ENCODE measurements at places on chromosomes 1 and 21. TPM values are rescaled to one million over a fixed set of nuclear protein-coding genes. Genes with fewer than 3 reads are reported as not detected.

The CFAP74 gene
- total RNA-seq, result not detected

The C1orf226 gene
- 2.9 TPM for total RNA-seq

DNA sequence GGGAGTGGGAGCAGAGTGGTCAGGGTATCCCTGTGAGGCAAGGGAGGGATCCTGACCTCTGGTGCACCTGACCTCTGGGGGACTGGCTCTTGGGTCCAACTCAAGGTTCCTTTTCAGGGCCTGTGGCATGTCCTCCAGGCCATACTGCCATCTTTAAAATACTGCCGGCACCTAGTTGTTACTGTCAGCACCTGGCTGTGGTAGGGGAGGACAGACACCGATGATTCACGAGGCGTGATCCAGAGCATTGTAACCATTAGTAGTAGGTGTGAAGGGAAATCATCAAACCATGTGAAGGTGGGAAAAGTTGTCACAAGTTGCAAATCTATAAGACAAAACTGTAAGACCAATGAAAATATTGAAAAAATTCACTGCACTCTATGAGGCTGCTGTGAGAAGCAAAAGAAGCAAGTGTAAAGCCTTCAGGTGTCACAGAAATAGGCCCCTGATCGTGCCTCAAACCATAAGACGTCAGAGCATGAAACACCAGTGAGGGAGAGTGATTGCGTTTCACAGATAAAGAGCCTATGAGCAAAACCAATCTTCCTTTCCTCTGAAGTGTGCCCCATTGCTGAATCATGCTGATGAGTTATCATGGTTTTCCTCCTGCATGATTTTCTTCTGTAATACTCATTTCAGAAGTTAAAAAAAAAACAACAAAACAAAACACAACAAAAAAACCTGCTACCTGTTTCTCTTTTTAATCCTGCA is 55.3 kb downstream of the CDC7 start:
- DNase-seq, result peak; percentile 51

DNA sequence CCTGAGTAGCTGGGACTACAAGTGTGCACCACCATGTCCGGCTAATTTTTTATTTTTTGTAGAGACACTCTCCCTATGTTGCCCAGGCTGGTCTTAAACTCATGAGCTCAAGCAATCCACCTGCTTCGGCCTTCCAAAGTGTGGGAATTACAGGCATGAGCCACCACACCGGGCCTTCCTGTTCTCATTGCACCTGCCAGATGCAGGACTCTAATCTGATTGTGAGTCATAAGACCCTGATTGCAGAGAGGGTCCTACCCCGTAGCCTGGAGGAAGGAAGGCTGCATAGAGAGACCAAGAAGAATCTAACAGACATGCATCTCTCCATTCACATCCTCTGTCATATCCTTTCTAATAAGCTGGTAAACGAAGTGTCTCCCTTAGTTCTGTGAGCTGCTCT is 19.5 kb upstream of the CGN start:
- DNase-seq, result no peak

DNA sequence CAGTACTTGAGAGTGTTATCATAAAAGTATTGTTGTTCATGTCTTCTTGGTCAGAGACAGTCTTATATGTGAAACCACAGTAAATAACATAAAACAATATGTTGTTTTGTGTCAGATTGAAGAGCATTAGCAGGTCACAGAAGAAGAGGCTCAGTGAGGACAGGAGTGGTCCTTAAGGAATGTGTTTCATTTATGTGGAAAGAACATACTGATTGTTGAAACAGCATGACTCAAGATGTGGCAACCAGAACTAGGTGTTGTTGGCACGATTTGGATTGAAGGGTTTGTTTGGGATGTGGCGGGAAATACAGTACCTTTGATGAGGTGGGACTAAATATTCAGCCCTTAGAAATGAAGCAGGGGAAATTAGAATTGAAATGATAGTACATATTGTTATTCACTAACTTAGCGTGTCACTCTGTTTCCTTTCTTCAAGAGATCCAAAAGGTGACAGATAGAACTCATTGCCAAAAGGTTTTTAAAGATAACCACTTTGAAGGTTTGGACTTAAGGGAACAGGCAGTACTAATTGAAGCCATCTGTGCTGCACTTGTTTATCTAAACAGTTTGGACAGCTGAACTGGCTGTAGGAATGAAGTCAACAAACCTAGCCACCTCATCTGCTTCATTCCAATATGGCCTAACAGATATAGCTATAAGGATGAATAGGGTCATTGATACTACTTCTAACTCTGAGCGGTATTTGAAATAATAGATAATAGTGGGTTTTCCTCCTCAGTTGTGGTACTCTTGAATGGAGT is 14.4 kb downstream of the RALGPS2 start:
- no peak for DNase-seq

DNA sequence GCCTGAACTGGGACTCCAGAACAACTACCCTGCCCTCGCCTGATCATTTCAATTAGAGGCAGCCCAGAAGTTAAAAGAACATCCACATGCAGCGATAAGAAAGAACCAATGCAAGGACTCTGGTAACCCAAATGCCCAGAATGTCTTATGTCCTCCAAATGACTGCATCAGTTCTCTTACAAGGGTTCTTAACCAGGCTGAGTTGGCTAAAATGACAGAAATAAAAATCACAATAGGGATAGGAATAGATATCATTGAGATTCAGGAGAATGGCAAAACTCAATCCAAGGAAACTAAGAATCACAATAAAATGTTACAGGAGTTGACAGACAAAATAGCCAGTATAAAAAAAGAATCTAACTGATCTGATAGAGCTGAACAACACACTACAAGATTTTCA is 80.1 kb upstream of the PTGFR start:
- no peak for DNase-seq

The ADORA1 gene
- 30.6 TPM for total RNA-seq

GRCh38 chr1:186829686-186830587 is 1.2 kb downstream of the PLA2G4A start:
- no peak for DNase-seq

DNA sequence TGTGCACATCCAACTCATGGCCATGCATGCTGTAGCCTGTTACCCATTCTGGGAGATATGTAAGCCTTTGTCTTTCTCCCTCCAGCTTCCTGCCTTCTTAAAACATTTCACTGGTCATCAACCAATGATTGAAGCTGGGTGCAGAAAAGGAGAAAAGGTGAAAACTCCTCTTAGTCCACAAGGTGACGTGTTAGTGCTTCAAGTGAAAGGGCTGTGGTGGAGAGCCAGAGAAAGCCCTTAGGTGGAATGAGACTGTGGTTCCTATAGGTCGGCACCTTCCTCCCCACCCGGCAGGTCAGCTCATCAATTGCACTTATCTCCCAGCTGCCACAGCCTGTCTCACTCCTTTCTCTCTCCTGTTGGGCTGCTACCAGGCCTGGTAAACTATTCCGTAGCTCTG is 30.4 kb downstream of the ERG start:
- DNase-seq, result no peak

DNA sequence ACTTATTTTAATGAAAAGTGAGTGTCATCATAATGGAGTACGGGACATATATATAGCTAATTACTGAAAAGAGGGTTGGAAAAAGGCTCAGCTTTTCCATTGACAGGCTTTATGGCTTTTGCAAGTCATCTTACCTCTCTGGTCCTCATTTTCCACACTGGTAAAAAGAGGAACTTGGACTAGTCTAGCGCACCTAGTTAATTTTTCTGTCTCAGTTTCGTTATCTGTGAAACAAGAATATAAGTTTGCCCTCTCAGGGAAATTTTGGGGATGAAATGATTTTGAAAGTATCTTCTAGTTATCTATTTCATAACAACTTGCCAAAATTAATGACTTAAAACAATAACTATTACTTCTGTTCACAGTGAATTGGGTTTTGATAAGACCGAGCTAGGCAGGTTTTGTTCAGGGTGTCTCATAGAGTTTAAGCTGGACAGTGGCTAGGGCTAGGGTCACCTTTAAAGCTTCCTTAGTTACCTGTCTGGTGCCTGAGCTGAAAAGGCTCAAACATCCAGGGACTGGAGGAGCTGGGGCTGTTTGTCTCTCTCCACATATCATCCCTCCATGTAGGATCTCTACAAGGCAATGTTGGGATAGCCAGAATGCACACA is 91.7 kb downstream of the TYW3 start:
- DNase-seq, result no peak

DNA sequence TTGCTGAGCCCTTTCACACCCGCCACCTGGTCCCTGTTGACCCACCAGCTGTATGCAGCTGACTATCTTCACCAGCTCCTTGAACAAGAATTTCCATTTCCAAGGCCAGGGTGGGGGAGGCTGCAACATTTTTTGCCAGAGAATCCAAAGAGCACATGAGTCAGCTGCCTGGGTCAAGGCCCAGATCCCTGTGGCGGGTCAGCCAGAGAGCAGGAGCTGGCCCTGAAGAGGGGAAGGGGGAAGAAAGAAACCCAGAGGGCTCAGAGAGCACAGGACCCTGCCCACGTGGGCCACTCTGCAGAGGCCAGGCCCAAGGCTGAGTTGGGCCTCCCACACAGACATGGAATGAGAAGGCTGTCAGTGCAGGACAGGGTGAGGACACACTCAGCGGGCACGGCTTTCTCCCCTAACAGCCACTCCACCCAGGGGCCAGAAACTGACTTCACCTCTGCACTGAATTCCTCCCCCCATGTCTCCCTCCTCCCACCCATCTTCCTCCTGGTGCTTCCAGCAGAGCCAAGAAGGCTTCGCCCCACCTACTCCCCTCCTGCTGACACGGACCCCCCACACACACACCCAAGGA is 28.9 kb downstream of the S100A6 start:
- peak; percentile 93 for DNase-seq

GRCh38 chr1:45979778-45980176 is 152.7 kb downstream of the PIK3R3 start:
- no peak for DNase-seq

DNA sequence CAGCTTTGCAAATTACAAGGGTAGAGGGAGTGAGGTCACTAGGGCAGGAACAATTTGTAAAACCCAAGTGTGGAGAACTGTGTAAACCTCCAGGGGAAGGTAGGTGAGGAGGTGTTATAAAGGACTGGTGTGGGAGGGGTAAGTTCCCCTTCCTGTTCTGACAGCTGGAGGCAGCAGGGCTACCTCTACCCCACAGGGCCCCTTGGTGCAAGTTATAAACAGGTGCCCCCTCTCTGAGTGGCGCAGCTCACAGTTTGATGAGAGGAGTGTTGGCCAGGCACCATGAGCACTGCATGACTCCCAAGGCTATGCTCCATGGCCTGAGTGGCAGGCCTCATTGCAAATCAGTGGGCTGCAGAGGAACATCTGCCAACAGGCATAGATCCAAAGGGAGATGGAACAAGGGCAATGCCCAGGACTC is 41.0 kb downstream of the MFSD2A start:
- DNase-seq, result no peak

The SNX7 gene
- 72.5 TPM for total RNA-seq

DNA sequence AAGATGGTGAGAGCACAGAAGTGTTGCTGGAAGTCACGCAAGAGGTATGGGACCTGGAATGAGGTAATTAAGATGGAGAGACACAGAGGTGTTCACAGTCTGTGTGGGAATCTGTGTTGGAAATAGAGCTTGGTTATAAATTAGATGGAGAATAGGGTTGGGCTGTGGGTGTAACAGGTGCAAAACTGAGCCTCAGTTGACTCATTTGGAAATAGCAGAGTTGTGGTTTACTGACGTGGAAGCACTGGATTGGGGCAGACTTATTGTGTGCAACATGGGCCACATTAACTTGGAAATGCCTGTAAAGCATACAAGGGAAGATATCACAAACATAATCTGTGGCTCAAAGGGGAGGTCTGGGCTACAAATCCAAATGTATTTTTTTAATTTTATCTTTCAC is 13.0 kb downstream of the CAMSAP2 start:
- no peak for DNase-seq

DNA sequence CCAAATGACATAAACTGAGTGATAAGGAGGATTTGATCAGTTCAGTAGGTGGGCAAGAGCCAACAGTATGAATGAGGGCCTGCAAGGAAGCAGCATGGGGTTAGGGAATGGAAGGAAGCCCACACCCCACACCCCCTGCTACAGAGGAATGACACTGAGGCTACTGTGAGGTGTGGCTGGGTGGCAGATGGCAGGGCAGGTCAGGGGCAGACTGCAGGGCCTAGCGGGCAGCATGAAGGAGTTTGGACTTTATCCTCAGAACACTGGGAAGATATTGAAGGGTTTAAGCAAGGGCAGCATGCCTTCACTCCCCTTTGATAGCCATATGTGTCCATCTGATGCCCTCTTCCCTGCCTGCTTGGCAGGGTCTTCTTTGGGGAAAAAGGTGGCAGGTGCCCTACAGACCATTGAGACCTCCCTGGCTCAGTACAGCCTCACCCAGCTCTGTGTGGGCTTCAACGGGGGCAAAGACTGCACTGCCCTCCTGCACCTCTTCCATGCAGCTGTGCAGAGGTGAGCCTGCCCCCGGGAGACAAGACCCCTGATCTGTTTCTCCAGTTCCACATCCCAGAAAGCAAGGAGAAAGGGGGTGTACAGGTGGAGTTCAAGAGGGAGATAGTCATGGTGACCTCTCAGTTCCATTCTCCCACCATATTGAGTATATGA is 4.1 kb upstream of the LENEP start:
- no peak for DNase-seq

DNA sequence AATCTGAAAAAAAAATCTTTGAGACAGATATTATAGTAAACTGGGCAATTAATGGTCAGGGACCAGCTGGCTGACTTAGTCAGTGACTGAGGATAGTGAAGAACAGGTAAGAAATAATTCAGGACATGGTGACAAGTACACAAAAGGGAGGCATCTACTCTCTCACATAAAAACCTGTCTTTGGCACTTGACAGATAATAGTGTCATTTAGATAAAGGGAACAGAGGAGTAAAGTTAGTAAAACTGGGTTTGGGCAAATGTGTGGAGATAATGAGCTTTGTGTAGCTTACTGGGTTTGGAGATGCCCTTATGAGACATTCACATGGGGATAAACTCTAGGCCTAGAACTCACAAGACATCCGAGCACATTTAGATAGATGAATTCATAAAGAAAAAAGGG is 4.0 kb downstream of the SSX2IP start:
- DNase-seq, result no peak

DNA sequence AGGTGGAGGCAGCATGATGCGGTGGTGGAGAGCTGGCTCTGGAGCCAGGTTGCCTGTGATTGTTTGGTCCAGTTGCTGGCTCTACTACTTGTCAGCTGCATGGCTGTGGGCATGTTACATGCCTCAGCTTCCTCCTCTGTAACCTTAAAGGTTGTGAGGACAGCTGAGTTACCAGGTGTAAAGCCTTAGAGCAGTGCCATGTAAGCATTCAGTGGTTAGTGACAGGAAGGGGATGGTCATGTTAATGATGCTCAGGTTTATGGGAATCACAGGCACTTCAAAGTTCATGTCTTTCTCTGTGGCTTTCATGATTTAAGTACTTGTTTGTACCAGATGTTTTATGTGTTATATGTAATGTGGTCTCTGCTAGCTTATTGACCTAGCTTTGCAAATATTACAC is 32.6 kb downstream of the PTGFRN start:
- DNase-seq, result no peak

- DNase-seq, result no peak
These were observed 5.4 kb upstream of the MYBPHL start for GRCh38 chr1:109312246-109312645.

The PRSS38 gene
- total RNA-seq, result not detected

The ERG gene
- total RNA-seq, result 0.05 TPM
